Caudate nucleus (tissue), 63 donors: ENCODE measurements at places on chromosomes 6 and 20.

DNA sequence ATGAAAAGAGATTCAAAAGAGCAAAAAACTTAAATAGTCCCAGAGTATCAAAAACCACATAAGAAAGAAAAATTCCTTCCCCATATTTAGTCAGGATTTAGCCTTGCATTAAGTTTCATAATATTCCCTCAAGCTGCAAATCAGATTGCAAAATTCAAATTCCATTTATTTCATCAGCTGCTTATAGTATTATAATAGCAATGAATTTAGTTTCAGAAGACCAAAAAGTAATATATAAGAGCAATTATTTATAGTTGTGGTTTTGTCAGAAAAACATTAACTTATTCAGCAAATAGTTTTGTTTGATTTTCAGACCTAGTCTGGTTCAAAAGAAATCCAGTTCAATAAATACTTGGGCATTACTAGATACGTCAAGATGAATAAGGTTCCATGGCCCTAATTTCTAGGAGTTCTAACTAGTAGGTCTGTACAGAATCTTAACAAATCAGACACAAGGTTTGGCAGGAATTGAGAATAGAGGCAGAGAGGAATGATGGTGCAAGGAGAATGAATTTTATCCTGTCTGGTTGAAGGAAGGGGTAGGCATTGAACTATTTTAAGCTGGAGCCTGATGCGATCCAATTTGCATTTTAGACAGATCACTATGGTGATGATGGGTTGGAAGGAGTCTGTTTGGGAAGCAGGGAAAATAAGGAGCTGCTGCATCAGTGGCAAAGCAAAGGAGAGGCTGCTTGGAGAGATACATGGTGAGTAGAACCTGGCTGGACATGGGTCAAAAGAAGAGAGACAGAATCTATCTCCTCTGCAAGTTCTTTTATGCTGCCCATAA, 163.9 kb upstream of the STXBP5 start:
- DNase-seq, result no peak

DNA sequence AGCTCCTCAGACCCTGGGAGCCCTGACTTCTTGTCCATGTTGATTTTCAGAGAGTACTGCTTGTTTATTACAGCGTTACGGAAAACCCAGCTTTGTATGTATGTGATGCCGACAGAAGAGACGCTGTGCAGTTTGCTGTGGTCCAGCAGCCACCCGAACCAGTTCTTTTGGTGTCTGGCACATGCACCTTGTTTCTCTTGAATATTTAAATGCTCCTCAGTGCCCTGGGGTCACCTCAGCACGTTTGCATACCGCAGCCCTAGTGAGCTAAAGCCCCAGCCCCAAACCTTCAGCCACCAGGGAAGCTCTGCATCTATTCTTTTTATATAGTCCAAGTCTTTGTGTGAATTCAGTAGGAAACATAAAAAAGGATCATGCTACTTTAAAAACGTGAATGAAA, 39.9 kb downstream of the AFDN start:
- no peak for DNase-seq

DNA sequence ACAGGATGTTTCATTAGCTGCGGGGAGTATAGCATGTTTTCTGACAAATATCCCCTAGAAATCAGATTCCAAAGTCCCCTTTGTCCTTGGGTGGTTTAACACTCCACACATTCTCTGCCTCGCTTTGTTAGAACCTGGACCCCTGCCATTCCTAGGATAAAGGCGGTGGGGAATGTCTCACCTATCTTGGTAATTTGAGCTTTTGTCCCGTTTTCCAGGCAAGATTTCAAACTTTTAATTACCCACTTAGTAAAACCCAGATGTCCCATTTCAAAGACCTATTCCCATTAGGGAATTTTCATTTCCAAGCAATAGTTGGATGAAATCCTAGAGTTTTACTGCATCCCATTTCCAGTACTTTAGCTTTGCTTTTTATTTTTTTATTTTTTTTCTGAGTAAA, 501.0 kb upstream of the MAP3K7 start:
- no peak for DNase-seq

- no peak for DNase-seq
Observed at GRCh38 chr6:128242765-128243403, 277.5 kb downstream of the PTPRK start.

GRCh38 chr6:31592396-31592771, 422 bp downstream of the NCR3 start:
- DNase-seq, result no peak

DNA sequence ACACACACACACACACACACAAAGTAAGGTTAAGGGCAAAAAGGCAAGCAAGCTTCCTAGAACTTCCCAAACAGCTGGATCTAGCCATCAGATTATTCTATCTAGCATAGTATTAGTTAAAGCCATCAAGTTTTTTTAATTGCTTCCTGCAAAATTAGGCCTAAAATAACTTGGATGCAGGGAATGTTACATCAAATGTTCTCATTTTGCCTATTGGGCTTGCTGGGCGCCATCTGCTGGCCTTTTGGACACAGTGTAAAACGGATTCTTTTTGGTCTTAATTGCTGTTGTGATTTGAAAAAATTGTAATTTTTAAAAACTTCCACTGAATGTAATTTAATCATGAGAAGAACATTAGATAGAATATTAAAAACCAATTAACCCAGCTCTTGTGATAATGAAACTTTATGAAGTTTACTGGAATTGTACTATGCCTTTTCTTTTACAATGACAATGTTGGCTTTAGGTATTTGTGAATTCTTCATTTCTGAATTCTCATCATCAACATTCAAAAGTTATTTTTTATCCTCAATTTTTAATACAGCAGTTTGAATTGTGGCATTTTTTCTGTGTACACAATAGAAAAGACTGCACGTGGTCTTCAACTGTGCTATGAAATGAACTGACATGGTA, 6.8 kb downstream of the MKKS start:
- no peak for DNase-seq

- no peak for DNase-seq
Observed at GRCh38 chr20:56422076-56422823, 10.2 kb downstream of the CASS4 start.

GRCh38 chr20:59039233-59039632, 3.4 kb downstream of the PRELID3B start:
- no peak for DNase-seq

- no peak for DNase-seq
Observed at GRCh38 chr6:41673704-41674000, 35.4 kb downstream of the MDFI start.

DNA sequence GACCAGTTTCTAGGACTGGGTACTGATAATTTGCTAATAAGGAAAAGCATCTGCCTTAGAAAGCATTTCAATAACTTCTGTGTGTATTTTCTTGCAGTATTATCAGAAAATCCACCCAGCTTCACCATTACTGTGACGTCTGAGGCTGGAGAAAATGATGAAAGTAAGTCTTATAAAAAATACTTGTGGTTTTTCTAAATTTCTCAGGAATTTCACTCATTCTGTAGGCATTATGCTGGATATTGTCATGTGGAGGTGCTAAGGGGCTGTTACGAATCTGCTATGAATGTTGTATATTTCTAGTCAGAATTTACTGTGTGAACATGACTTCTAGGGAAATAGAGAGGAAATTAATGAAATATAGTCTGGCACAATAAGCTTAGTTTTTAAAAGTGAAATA, 8.9 kb downstream of the RWDD1 start:
- no peak for DNase-seq

- DNase-seq, result no peak
Observed at GRCh38 chr6:131754088-131754487, 43.3 kb upstream of the CTAGE9 start.

DNA sequence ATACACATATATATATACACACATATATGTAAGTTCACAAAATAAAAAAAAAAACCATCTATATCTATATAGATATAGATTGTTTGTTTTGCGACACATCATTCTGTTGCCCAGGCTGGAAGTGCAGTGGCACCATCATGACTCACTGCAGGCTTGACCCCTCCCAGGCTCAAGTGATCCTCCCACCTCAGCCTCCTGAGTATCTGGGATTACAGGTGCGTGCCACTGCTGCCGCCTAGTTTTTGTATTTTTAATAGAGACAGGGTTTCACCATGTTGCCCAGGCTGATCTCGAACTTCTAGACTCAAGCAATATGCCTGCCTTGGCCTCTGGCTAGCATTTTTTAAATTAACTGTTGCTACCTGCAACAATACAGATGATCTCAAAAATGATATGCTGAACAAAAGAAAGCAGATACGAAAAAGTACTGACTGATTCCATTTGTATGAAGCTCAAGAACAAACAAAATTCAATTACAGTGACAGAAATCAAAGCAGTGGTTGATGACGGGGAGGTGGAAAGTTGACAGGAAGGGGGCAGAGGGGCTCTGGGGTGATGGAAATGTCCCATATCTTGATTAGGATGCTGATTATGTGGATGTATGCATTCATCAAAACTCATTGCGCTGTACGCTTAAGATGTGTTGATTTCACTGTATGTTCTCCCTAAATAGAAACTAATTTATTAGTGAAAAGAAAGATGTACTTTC, 49.6 kb downstream of the ATXN1 start:
- DNase-seq, result no peak

GRCh38 chr6:50096296-50096695, 46.6 kb upstream of the DEFB112 start:
- DNase-seq, result no peak
